Transverse colon (tissue), 4 donors: ENCODE measurements at places on chromosomes 7 and 10.

DNA sequence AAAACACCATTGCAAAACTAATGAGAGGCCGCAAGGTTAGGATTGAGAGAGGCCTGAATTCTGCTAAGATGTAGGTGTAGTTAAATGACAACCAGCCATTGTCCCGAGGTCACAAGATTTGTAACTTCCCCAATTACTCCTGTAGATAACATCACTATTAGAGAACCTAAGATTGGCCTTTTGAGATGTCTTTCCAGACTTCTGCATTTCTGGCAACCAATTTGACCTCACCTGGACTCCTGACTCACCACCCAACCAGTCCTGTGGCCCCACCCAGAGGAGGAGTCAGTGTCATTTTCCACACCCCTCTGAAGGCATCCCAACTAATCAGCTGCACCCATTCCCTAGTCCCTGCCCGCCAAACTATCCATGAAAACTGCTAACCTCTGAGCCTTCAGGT lies 115.7 kb downstream of the PRKAG2 start:
- no peak overlapping the region for H3K4me3 ChIP-seq
- H3K27ac ChIP-seq: no peak overlapping the region
- H3K4me1 ChIP-seq: peaks cover 6% of the 10 kb centered on the region
- no peaks in the 10 kb centered on the region for H3K27me3 ChIP-seq
- no peaks in the 10 kb centered on the region for H3K36me3 ChIP-seq
- DNase-seq: peak; percentile 25

DNA sequence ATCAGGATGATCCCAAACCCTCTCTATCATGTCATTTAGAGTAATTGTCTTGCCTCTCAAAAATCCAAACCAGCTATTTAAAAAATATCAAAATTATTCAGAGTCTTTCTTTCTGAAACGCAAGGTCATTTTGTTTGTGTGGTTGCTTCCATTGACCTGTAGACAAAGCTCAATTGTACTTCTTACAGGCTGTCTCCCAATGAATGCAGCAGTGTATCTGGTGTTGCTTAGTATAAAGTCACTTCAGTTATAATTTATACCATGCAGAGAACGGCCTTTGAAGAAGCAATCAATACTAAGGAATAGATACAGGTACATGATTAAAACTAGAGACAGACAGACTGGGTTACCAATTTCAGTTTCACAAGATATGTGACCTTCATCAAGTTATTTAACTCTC lies 80.9 kb downstream of the DOCK4 start:
- H3K36me3 ChIP-seq: no peaks in the 10 kb centered on the region
- DNase-seq: no peak
- H3K4me3 ChIP-seq: no peak overlapping the region
- H3K4me1 ChIP-seq: no peaks in the 10 kb centered on the region

GRCh38 chr10:48336978-48337599 lies 30.6 kb downstream of the MAPK8 start:
- H3K4me3 ChIP-seq: no peak overlapping the region
- no peak for DNase-seq
- no peak overlapping the region for H3K27ac ChIP-seq
- no peaks in the 10 kb centered on the region for H3K36me3 ChIP-seq

GRCh38 chr7:156104501-156105336 lies 292.5 kb upstream of the SHH start:
- no peak overlapping the region for H3K27ac ChIP-seq
- H3K4me3 ChIP-seq: no peak overlapping the region
- no peak for DNase-seq
- no peaks in the 10 kb centered on the region for H3K27me3 ChIP-seq
- no peaks in the 10 kb centered on the region for H3K4me1 ChIP-seq

GRCh38 chr10:87506956-87507355 lies 2.3 kb downstream of the MINPP1 start:
- peaks cover 19% of the 10 kb centered on the region for H3K4me1 ChIP-seq
- no peak for DNase-seq
- no peak overlapping the region for H3K4me3 ChIP-seq
- no peaks in the 10 kb centered on the region for H3K27me3 ChIP-seq

- H3K36me3 ChIP-seq: no peaks in the 10 kb centered on the region
- no peaks in the 10 kb centered on the region for H3K27me3 ChIP-seq
- H3K27ac ChIP-seq: no peak overlapping the region
These were observed 253.2 kb downstream of the CAMK1D start for GRCh38 chr10:12602521-12602920.

DNA sequence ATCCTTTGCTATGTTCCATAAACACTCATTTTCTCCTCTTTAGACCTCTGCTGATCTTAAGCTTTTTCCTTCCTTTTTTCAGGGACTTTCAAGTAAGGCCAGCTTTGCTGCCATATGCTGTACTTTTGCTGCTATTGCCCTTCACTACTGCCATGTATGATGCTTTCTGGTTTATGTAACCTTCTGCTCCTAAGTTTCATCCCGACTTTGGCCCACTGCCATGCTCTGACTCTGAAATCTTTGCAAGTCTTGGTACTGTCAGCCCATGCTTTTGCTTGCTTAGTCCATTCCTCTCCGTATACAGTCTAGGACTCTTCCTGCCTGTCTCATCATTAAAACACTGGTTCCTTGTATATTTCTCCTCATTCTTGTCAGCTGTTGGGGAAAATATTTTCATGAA lies 152.4 kb downstream of the RNF133 start:
- no peak for DNase-seq
- H3K36me3 ChIP-seq: no peaks in the 10 kb centered on the region
- H3K27ac ChIP-seq: no peak overlapping the region
- H3K4me1 ChIP-seq: no peaks in the 10 kb centered on the region

DNA sequence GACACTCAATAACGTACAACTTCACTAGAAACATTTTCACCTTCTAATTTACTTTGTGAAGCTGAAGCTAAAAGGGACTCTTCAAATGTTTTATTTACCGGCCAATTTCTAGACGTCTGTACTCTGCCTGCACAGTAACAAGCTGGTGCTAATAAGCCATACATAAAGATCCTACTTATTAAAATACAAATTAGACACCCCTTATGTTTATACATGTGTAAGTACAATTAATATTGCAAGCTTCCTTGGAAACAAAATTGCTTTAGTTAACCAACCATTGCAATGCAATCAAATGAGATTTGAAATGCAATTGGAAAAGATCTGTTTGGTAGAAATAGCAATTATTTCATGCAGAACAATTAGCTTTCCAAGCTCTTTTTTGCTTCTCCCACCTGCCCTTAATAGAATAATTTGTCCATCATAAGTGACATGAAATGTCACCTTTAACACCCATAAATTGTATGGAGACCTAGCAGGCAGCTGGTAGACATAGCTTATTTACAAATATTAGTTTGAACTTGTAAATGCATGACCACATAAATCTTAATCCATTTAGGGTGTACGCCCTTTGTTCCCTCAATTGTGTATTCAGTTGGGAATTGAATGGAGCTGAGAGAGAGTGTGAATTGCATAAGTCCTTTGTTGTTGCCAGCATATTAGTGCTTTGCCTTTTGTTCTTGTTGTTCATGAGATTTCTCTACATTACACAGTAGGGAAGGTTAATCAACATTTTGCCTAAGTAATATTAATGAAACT lies 277.1 kb downstream of the CACNA2D1 start:
- H3K4me3 ChIP-seq: no peak overlapping the region
- no peak overlapping the region for H3K27ac ChIP-seq
- no peak for DNase-seq

GRCh38 chr10:89337484-89337883 lies 9.7 kb downstream of the IFIT3 start:
- H3K4me3 ChIP-seq: no peak overlapping the region
- H3K4me1 ChIP-seq: peaks cover 16% of the 10 kb centered on the region
- no peaks in the 10 kb centered on the region for H3K36me3 ChIP-seq

GRCh38 chr7:100588438-100588837 lies 2.3 kb downstream of the FBXO24 start:
- H3K27ac ChIP-seq: no peak overlapping the region
- no peaks in the 10 kb centered on the region for H3K27me3 ChIP-seq

- DNase-seq: no peak
- H3K27me3 ChIP-seq: no peaks in the 10 kb centered on the region
- H3K27ac ChIP-seq: no peak overlapping the region
- no peaks in the 10 kb centered on the region for H3K4me1 ChIP-seq
- no peaks in the 10 kb centered on the region for H3K36me3 ChIP-seq
These were observed 98.4 kb downstream of the LCOR start for GRCh38 chr10:96930469-96930868.

- H3K27me3 ChIP-seq: no peaks in the 10 kb centered on the region
- H3K36me3 ChIP-seq: no peaks in the 10 kb centered on the region
- H3K4me3 ChIP-seq: peak overlapping the region; percentile 68
- H3K27ac ChIP-seq: peak overlapping the region; percentile 98
- peaks cover 48% of the 10 kb centered on the region for H3K4me1 ChIP-seq
These were observed 713 bp downstream of the LZTS2 start for GRCh38 chr10:101000127-101000914.

DNA sequence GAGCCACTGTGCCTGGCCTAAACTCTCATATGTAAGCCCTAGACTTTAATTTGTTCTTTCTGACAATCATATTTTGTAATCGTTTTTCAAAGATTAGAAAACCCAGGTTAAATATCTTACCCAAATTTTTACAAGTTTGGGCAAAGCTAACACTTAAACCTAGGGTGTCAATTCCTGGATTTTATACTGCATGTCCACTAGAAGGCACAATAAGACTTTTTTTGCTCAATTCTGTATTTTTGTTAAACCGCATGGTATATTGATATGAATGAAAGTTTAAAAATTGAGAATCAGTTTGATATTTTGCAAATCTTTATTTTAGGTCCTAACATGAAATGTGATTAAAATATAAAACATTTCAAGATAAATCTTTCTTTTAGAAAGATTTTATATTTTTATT lies 29.3 kb downstream of the DYNC2I1 start:
- no peak for DNase-seq
- H3K4me3 ChIP-seq: no peak overlapping the region
- H3K27me3 ChIP-seq: no peaks in the 10 kb centered on the region
- H3K27ac ChIP-seq: no peak overlapping the region
- H3K4me1 ChIP-seq: no peaks in the 10 kb centered on the region

- no peaks in the 10 kb centered on the region for H3K36me3 ChIP-seq
- peak; percentile 93 for DNase-seq
- peaks cover 21% of the 10 kb centered on the region for H3K4me1 ChIP-seq
- peak within 1 kb of the TSS; percentile 92 for H3K27ac ChIP-seq
- peak within 1 kb of the TSS; percentile 72 for H3K4me3 ChIP-seq
- no peaks in the 10 kb centered on the region for H3K27me3 ChIP-seq
These were observed at the start of gene FRAT1 for GRCh38 chr10:97318772-97319651. FRAT1 (plus strand) TSS chr10:97319271; CDS start chr10:97319454, 183 bp downstream.

DNA sequence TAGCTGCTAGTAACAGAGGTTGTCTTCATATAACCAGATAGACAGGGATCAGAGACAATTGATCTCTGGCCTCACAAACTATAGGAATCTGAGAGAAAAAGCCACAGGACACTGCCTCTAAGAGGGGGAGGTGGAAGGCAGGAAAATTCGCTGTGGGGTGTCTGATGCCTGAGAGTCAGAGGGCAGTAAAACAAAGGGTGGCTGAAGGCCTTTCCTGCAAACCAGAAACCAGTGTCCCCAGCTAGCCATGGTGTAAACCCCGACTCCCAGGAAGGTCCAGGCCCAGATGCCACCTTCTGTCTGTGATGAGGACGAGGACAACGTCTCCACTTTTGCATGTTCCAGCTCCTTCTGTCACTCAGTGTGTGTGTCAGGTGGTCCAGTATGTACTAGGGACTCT lies 215.1 kb downstream of the ADARB2 start:
- DNase-seq: no peak
- no peaks in the 10 kb centered on the region for H3K4me1 ChIP-seq
- H3K27me3 ChIP-seq: peaks cover 9% of the 10 kb centered on the region
- no peak overlapping the region for H3K4me3 ChIP-seq

- no peaks in the 10 kb centered on the region for H3K36me3 ChIP-seq
- H3K4me3 ChIP-seq: no peak overlapping the region
- DNase-seq: no peak
- no peaks in the 10 kb centered on the region for H3K4me1 ChIP-seq
These were observed 289.0 kb downstream of the GLRX3 start for GRCh38 chr10:130425169-130425568.

DNA sequence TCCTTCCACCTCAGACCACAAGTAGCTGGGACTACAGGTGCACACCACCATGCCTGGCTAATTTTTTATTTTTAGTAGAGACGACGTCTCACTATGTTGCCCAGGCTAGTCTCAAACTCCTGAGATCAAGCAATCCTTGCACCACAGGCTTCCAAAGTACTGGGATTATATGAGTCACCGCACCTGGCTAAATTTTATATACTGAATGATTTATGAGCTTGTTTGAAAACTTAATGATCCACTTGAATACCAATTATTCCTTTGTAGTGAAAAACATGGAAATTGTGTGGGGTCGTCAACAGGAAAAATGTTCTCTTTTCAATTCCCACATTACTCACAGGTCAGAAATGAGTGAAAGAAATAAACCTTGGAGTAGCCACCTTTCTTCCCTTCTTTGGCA lies 31.3 kb downstream of the RAPGEF5 start:
- no peaks in the 10 kb centered on the region for H3K27me3 ChIP-seq
- peaks cover 6% of the 10 kb centered on the region for H3K4me1 ChIP-seq
- DNase-seq: no peak

DNA sequence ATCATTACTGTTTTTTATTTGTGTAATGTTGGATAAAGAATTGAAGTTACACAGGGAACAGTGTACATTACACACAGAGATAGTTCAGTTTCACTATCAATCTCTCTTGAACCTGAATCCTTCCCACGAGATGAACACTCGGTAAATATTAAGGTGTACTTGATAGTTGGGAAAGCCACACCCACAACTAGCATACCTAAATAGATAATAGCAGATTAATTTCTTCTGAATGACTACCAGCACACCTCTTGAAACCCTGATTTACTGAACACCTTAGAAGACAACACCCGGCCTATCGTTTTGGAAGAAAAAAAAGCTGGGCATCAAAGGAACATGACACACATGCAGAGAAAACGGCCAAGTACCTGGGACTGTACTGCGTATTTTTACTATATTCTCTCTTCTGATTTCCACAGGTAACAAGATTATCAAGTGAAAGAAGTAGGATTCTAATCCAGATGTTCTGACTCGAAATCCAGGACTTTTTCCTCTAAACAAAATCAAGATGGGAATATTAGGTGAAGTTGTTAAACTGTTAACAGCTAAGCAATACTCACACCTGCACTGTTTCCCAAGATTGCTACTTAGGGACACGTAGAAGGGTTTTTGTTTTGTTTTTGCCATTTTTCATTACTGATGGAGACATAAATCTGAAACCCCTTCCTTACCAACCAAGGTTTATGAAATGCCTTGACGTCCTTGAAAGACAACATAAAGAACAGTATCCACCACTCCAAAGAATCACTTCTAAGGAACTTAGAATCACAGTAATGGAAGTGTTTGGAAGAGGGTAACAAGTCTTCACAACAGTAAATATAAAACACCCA lies 1.0 kb downstream of the CCDC186 start:
- no peak for DNase-seq
- peak overlapping the region; percentile 89 for H3K27ac ChIP-seq
- no peaks in the 10 kb centered on the region for H3K36me3 ChIP-seq
- H3K27me3 ChIP-seq: no peaks in the 10 kb centered on the region

DNA sequence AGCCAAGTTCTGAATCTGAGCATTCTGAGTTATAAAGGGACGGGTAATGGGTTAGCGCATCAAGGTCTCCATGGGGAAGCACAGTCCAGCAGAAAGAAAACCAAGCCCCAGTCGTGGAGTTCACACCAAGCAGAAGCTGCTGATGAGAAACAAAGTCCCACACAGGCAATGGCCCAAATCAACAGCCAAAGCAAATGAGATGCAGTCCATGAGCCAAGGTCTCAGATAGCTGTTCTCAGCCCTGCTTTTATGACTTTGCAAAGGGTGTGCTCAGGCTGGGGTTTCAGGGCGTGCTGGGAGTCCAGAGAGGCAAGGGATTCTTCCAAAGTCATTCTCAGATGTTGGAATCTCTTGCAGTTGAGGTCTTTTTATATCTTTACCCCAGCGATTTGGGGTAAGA lies 32.0 kb downstream of the THNSL1 start:
- no peak overlapping the region for H3K4me3 ChIP-seq
- H3K4me1 ChIP-seq: peaks cover 3% of the 10 kb centered on the region
- DNase-seq: peak; percentile 42
- H3K27me3 ChIP-seq: no peaks in the 10 kb centered on the region
- H3K36me3 ChIP-seq: no peaks in the 10 kb centered on the region
